Myocyte (in vitro differentiated cells): ENCODE measurements at places on chromosomes 13 and 19.

GRCh38 chr19:31408460-31409124 is 59.4 kb upstream of the TSHZ3 start:
- DNase-seq: peak; percentile 75

GRCh38 chr19:4088975-4089374 is 22.3 kb upstream of the ZBTB7A start:
- DNase-seq: no peak

- DNase-seq: no peak
These were observed 319.6 kb downstream of the ZNF536 start for GRCh38 chr19:30691819-30692166.

GRCh38 chr19:18594824-18595373 is 6.3 kb downstream of the REX1BD start:
- no peak for DNase-seq

- DNase-seq: no peak
These were observed 8.0 kb downstream of the TFDP1 start for GRCh38 chr13:113592571-113592970.

DNA sequence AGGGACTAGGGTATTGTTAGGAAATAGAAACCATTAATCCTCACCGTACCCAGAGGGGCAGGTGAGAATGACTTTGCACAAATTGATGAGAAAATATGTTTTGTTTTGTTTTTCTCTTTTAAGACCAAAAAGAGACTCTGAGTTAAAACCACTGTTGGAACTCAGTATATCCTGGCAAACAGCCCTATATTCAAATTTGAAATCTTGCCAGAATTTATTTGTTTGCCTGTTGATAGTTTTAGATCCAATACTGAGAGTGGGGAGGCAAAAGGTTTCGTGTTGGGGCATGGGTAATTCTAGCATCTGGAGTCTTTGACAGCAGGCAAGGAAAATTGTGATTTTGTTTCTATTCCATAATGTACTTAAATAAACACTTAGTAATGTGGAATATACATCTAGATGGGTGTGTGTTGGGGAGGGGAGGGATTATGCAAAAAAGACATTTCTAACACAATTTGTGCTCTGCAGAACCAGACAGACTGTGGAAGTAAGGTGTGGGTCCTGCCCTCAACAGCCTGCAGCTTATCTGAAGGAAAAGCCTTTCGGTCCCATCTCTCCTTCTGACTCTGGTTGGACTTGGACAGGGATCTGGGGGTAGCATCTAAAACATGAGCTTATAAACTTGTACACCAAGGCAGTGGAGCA is 190.7 kb downstream of the OXGR1 start:
- no peak for DNase-seq

DNA sequence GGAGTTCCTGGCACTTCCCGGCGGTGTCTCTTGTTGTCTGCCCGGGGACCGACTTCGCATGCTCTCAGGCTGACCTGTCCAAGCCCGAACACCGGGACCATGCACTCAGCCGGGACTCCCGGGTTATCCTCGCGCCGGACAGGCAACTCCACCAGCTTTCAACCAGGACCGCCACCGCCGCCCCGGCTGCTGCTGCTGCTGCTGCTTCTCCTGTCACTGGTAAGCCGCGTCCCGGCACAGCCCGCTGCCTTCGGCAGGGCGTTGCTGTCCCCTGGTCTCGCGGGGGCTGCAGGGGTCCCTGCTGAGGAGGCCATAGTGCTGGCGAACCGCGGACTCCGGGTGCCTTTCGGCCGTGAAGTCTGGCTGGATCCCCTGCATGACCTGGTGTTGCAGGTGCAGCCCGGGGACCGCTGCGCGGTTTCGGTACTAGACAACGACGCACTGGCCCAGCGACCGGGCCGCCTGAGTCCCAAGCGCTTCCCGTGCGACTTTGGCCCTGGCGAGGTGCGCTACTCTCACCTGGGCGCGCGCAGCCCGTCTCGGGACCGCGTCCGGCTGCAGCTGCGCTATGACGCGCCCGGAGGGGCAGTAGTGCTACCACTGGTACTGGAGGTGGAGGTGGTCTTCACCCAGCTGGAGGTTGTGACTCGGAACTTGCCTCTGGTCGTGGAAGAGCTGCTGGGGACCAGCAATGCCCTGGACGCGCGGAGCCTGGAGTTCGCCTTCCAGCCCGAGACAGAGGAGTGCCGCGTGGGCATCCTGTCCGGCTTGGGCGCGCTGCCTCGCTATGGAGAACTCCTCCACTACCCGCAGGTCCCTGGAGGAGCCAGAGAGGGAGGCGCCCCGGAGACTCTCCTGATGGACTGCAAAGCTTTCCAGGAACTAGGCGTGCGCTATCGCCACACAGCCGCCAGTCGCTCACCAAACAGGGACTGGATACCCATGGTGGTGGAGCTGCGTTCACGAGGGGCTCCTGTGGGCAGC is 661 bp downstream of the FREM2 start:
- no peak for DNase-seq

- DNase-seq: no peak
These were observed 16.2 kb downstream of the FCGBP start for GRCh38 chr19:39918183-39918651.

DNA sequence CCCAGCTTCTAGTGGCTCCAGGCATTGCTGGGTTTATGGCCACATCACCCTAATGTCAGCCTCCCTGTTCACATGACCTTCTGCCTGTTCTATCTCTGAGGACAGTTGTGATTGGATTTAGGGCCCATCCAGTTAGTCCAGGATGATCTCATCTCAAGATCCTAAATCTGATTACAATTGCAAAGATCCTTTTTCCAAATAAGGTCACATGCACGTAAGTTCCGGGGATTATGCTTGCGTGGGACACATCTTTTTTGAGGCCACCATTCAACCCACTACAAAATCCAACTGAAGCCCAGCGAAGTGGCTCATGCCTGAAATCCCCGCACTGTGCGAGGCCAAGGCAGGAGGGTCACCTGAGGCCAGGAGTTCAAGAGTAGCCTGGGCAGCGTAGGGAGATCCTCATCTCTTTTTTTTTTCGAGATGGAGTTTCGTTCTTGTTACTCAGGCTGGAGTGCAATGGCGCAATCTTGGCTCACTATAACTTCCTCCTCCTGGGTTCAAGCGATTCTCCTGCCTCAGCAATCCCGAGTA is 12.3 kb downstream of the PLD3 start:
- DNase-seq: no peak
